Right ventricle myocardium inferior (tissue), 1 donor: ENCODE measurements at places on chromosomes 16 and 17. TPM values are rescaled to one million over a fixed set of nuclear protein-coding genes. Genes with fewer than 3 reads are reported as not detected.

DNA sequence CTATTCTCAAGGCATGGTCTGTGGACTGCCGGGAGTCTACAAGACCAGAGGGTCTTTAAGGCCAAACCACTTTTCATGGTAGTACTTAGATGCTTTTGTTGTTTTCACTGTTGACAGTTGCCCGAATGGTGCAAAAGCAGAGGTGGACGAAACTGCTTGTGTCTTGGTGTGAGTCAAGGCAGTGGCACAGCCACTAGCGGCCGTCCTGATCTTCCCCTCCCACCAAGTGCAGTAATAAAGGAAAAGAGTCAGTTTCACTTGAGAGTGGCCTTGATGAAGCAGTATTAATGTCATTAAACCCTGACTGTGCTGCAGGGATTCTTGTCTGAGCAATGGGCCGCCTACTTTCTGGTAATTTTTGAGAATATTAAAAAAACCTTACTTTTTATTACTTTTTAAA is 109.1 kb downstream of the PRKCA start:
- DNase-seq, result no peak

GRCh38 chr16:57145046-57146021 is 40.5 kb downstream of the PSME3IP1 start:
- DNase-seq, result no peak

DNA sequence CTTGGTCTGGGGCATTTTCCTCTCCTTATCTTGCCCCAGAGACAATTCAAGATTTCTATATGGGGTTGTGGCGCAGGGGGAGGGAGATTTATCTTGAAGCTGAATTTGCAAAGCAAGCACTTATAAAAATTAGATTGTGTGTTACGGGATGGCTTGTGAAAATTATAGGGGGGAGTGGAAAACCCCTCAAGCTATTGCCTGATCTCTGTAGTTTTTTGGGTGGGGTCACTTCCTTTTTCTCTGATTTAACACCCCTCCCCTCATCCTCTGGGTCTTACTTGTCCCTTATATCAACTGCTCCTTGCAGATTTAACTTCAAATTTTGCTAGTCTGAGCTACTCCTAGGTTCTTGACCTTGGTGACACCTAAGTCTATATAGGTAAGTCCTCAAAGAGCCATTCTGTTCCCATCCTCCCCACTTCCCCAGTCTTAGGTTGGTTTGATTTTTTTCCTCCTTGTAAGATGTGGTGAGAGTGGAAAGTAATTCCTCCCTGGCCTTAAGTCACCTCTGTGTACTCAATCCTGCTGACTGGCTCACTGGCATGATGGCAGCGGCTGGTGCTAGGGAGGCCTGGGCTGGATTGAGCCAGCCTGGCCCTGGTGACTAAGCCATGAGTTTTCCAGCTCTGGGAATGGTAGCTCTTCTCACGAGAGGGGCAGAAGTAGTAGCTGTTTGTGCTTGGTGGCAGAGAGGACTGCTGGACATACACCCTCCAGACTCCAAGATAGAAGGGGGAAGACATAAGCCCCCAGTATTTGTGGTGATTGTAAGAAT is 2.3 kb downstream of the ARL4D start:
- no peak for DNase-seq

The TP53TG3C gene
- 0.46 TPM for total RNA-seq

The HBQ1 gene
- total RNA-seq, result not detected
